ENCODE measurements at places on chromosomes 1 and 21.

DNA sequence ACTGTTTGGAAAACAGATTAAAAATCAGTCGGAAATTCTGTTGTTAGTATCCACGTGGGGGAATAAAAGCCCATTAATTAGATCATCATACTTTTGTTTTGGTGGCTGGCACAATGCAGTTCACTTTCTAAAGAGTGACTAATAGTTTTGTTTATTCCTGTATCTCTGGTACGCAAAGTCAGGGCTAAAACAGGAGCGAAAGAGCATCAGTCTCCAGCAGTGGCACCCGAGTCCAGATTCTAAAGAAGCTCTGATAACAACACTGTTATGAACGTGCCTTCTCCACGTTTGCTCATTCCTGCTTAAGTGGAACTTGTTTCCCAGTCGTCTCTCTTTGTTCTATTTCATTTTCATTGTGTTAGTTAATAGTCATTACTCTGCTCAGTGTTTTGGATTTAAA is 69.6 kb downstream of the HSPA13 start:
- DNase-seq = peak; percentile 65

DNA sequence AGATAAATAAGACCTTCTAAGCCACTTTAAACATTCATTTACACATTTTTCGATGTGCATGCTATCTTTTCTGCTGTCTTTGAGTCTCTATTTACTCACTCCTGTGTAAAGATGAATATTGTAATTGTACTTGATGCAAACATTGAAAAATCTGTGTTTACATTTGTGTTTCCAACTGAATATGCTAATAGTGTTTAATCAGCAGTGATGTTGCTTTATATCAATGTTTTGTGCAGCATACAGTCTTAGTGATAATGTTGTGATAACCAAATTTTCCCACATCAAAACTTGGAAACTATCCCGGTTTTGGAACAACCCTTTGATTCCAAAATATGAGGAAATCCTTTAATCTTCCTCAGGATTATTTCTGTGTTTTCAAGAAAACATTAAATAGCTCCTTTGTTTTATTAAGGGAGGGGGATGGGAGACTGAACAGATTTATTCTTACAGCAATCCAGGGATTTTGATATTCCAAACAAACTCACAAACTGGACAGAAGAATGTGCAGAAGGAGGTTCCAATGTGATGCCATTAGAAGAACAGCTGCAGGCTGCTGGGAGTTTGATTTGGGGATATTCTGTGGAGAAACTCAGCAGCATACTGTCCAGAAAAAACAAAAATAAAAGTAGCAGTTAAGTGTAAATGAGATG is 248.0 kb downstream of the S1PR1 start:
- no peak for DNase-seq

GRCh38 chr1:160837558-160838205 is 25.0 kb downstream of the CD244 start:
- no peak for DNase-seq

GRCh38 chr1:228753287-228753686 is 18.0 kb downstream of the RHOU start:
- no peak for DNase-seq

DNA sequence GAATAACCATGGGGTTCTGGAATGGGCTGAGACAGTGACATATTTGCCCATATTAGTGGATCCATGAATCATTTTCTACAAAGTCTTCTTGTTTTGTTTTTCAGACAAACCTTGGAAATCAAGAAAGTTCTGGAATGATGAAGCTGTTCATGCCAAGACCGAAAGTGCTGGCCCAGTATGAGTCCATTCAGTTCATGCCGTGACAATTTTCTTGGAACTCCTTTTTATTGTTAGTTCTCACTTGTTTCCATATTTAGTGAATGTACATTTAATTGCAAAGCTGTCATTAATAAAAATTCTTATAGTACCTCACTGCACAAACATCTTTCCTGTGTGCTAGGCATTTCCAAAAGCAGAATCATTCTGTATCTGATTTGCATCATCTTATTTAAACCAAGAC is 100.6 kb upstream of the KCNJ15 start:
- no peak for DNase-seq

- no peak for DNase-seq
Measured at GRCh38 chr1:210648588-210649269, 320.0 kb downstream of the HHAT start.

GRCh38 chr1:110300412-110301085 is 38.6 kb upstream of the RBM15 start:
- DNase-seq = no peak

DNA sequence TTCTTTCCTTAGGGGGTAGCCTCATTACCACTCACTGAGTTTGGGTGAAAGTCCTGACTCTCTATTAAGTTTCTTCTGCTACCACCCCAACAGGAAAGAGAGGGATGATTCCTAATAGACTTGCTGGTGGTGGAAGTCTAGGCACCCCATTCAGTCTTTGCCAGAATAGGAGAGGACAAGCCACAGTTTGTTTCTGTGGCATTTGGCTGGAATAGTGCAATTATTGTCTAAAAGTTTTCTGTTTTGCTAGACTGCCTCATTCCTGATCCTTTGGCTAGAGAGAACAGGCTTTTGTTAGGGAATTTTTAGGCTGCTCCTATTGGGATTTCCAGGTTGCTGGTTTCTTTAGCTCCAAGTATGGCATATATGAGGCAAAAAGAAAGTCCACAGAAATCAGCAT is 9.9 kb upstream of the HJV start:
- DNase-seq = no peak

- DNase-seq = peak; percentile 91
Measured at GRCh38 chr21:35390013-35390776, 341.1 kb upstream of the RUNX1 start.

GRCh38 chr21:27346041-27346448 is 379.2 kb upstream of the ADAMTS5 start:
- no peak for DNase-seq

- peak; percentile 80 for DNase-seq
Measured at GRCh38 chr1:83978056-83978455, 20.9 kb downstream of the TTLL7 start.

- no peak for DNase-seq
Measured at GRCh38 chr21:31449921-31450535, 106.0 kb upstream of the TIAM1 start.

DNA sequence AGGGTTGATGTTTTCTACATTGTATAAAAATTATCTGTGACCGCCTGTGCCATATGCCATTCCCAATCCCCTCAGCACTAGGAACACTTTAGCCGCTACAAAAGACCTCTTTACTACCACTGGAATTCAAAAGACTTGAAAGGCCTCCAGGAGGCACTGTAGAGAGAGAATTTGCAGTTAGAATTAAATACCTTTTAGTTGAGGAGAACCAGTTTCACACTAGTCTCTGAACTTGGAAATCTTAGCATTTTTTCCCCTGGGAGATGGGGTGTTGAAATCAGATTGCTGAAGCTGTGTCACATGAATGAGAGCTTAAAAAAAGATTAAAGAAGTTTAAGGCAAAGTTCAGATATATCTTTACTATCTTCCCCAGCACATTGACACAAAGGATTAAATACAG is 291.0 kb downstream of the ADGRL2 start:
- no peak for DNase-seq

- no peak for DNase-seq
Measured at GRCh38 chr1:233055879-233056641, 105.6 kb downstream of the NTPCR start.

- DNase-seq = peak; percentile 10
Measured at GRCh38 chr1:22662318-22662717, 9.3 kb downstream of the C1QB start.

GRCh38 chr1:90729504-90730242 is 12.6 kb upstream of the BARHL2 start:
- DNase-seq = no peak

GRCh38 chr1:15799004-15799867 is 8.2 kb downstream of the UQCRHL start:
- DNase-seq = no peak

DNA sequence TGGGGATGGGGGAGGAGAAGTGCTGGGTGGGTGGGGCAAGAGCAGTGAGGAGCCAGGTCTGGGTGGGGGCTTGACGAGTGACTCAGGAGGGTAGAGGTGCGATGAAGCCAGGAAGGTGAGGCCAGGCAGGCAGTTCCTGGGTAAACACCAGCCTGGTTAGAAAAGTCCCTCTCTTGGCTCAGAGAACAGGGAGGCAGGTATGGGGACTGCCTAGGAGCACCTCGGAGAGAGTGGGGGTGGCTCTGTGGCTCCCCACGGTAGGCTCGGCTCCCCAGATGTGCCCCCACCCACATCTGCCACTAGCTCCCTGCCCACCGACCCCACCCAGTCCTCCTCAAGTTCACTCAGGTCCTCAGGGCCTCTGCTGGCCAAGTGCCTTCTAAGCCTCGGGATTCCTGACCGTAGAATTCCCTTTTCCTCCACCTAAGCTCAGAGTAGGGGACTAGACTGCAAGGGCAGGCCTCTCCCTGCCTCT is 1.2 kb downstream of the HSPG2 start:
- DNase-seq = no peak
